ENCODE measurements at places on chromosomes 12 and 14.

DNA sequence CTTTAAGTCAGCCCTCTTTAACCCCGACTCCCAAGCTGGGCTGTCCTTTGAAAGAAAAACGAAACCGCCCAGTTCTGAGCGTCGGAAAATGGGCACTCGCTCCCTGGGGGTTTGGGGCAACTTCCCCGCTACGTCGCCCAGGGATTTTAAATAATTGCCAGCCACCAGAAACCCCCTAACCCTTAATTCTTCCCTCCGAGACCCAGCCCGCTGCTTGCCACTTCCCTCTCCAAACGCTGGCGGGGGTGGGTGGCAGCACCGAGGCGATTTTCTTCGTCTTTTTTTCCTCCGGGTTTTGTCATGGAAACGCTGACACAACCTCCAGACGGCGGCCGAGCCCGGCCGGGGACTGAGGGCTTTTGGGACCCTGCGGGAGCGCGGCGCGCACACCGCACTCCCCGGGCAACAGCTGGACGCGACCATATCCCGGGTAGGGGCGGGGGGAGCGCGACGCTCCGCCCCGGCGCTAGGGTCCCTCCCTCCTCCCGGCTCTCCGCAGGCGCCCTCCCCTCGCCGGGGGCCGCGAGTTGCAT, at the start of gene CHST11:
Gene CHST11, plus strand, starts transcription at position 532 of the 533 bp plus-strand sequence.
- peak; percentile 70 for DNase-seq

GRCh38 chr12:117121441-117121840, 22.2 kb upstream of the TESC start:
- DNase-seq, result no peak

DNA sequence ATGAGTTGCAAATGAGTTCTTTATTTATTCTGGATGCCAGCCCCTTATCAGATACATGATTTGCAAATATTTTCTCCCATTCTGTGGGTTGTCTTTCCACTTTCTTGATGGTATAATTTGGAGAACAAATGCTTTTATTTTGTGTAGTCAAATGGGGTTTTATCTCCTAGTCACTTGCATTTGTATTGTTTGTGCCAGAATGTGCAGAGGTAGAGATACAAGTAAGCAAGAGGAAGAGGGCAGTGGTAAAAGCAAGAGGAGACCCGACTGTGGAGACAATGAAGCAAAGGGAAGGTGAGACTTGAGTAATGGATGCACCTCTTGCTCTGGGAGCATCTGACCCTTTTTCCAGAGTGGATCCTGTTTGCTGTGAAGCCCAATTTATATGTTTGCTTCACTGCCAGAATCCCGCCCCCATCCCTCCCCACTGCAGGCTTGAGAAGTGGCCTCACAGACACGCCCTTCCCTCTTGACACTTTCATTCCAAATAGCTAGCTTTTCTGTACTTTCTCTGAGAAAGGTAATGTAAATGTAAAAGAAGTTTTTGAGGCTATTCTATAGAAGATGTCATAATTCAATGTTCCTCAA, 786 bp upstream of the PFKM start:
- DNase-seq, result no peak

DNA sequence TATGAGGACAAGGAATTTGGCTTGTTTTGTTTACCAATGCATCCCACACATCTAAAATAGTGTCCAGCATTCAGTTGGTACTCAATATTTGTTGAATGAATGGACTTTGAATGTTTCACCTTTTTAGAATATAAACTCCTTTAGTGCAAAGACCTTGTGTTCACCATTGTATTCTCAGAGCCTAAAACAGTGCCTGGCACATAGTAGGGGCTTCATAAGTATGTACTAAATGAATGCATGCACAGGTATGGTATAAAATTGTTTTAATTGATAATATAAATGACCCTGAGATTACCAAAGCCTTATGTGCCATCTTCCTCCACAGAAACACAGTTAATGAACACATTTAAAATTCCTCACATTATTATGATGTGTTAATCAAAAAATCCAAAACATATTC, 5.0 kb upstream of the NFYB start:
- no peak for DNase-seq

DNA sequence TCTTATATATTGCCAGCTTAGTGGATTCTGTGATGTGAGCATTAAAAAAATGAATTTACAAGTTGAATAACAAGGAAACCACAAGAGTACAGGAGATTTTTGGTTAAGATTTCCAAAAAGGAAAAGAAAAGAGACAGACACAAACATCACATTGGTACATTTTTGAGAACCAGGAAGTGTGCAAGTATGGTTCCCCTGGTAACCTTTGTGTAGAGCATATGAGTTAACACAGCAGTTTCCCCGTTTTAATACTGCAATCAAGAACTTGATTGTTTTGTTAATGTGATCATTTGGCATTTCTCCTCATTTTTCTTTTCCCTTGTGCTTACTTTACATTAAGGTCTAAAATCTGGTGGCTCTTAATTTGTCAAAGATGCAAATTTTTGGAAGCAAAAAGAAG, 490.4 kb upstream of the ATP2B1 start:
- DNase-seq, result no peak

DNA sequence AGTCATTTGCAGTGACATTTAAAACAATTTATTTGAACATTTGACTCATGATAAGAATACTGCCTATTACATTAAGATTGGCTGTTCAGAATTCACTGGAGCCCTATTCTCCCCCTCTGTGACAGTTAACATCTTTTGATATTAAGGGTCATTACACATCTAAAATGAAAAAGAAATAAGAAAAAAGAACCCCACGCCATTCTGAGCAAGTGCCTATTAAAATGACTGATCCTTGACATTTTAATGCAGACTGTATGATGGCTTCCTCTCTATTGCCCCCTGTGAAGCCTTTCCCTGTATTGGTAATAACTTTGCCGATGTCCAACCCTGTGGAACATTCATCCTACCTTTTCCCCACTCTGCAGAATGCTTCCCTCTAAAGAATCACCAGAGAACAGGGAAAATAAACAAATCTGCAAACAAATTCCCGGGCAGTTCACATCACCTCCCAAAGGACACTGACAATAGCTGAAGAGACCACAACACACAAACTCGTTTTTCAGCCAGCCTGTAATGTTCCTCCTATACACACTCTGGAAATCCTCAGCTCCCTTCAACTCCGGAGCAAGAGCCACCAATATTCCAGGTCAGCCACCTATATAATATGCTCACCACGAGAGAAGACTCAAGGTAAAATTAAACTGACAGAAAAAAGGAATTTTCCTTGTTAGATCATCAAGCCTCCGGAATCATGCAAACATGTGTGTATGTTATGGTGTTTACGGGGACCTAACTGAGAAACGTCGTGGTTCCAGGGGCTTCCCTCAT, 2.1 kb downstream of the NIN start:
- DNase-seq, result no peak

DNA sequence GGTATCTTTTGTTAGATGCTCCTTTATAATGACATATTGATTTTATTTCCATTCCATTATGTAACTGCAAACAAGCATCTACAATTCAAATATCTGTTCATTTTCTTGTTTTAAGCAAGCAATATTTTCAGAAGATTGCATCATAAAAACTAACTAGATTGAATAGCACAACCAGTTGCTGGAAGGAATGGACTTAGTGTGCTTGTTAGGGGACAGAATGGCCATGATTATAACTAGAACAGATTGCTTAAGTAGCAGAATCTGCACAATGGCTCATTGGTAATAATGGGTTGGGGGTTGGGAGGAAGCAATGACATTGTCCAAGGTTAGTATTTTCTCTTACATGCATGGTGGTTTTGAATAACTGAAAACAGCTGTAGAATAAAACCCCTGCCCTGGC, 939.5 kb downstream of the SLC16A7 start:
- DNase-seq, result no peak

DNA sequence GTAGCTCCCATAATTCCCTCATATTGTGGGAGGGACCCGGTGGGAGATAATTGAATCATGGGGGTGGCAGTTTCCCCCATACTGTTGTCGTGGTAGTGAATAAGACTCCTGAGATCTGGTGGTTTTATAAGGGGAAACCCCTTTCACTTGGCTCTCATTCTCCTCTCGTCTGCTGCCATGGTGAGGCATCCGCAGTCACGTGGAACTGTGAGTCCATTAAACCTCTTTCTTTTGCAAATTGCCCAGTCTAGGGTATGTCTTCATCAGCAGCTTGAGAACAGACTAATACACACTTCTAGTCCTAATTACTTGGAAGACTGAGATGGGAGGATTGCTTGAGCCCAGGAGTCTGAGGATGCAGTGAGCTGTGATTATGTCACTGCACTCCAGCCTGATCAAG, 64.4 kb downstream of the TMX1 start:
- no peak for DNase-seq

DNA sequence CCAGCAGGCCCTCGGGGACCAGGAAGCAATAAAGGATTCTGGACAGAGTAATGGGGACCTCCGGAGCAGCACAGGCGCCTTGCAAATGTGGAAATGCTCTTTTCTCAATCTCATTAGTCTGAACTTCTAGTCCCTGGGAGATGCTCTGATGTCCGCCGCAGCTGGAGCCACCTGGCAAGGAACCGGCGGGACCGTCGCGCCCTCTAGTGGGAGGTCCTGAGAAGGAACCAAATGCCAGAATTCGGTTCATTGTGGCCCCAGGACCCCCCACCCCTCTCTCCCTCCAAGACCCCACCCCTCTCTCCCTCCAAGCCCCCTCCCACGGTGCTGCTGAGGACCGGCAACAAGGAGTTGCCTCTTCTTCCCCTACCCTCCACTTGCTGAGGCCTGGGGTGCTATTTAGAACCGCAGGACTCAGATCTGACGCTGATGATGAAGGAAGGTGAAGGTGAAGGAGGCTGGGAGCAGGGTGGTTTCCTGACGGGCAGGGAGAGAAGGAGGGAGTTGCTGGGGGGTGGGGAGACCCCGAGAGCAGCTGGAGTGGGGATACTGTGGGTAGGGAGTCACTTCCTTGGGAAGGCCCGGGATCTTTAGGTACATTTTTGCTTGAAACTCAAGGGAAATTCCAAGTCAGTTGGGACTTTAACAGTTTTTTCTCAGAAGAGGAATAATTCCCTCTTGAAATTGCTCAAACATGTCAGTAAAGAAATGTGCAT, 42.5 kb downstream of the SMIM41 start:
- peak; percentile 53 for DNase-seq

DNA sequence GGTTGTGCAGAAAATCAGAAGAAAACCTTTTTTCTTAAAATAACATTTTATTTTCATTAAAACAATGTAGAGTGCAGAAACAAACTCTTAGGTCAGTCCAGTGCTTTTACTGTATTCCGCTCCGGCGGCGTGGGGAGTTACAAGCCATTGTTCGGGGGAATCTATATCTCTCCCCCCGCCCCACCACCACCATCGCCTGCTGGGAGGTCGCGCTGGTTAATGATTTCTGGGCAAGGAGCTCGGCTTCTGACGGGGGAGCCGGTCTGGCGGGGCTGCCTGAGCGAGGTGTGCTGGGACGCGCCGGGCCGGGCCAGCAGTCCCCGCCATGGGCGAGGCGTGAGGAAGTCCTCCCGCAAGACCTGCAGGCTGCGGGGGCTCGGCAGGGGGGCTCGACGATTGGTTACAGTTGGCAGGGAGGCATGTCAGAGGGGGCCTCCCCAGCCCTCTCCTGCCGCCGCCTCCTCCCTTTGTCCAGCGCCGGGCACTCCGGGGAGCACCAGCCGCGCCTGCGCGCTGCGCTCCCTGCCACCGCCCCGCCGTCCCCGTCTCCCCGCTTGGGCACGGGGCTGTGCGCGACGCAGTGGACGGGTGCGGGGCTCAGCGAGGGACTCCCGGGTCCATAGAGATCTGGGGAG, 1.0 kb upstream of the DUSP6 start:
- DNase-seq, result peak; percentile 51

- DNase-seq, result peak; percentile 35
Measured at GRCh38 chr14:76329154-76329928, 46.6 kb upstream of the ESRRB start.

- no peak for DNase-seq
Measured at GRCh38 chr14:97544571-97544970, 747.4 kb downstream of the VRK1 start.

DNA sequence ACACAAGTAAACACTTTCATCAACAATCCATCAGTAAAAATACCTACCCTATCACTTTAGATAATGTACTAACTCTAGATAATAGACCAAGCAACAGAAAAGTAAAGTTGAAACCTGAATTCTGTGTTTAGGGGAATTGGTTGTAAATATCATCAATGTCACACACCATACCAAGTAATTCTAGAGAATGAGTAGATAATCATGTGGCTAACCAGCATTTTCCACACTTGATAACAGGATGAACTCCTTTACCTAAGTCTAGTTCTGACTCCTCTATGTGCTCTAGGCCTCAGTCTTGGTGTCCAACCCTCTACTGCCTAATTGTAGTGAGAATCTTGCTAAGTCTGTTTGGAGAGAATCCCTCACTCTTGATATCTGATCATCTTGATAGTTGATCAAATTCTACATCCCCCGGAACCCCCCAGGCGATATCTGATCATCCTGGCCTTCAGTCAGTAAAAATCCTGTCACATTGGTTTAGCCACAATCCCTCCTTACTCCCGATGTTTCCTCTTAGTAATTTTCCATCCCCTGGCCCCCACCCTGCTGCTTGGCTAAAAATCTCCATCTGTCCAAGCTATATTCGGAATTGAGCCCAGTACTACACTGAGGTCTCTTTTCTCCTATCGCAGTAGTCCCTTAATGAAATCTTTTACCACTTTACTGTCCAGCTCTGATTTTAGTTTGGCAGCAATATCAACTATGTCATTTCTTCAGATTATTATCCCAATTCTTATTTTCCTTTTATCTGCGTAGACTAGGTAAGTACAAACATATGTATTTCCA, 3.4 kb upstream of the SLCO1A2 start:
- DNase-seq, result no peak

- DNase-seq, result no peak
Measured at GRCh38 chr12:16726879-16727278, 120.9 kb upstream of the LMO3 start.

GRCh38 chr12:1575408-1576401, 18.7 kb downstream of the FBXL14 start:
- peak; percentile 20 for DNase-seq

- DNase-seq, result no peak
Measured at GRCh38 chr12:32489070-32489469, 89.7 kb downstream of the FGD4 start.

DNA sequence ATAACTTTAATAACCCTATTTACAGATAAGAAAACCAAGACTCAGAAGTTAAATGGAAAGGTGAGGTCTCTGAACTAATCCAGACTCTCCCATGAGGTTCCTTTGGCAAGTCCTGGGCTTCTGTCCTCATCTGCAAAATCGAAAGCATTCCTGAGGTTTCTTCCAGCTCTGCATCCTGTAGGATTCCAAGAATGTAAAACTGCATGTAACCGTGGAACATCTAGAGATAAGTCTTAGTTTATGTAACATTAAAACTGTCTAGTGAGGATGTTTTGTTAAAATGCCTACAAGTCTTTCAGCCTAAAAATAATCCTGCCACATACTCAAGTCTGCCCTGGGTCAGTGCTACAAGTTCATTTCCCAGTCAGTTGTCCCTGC, 7.3 kb upstream of the ITFG2 start:
- DNase-seq, result no peak

DNA sequence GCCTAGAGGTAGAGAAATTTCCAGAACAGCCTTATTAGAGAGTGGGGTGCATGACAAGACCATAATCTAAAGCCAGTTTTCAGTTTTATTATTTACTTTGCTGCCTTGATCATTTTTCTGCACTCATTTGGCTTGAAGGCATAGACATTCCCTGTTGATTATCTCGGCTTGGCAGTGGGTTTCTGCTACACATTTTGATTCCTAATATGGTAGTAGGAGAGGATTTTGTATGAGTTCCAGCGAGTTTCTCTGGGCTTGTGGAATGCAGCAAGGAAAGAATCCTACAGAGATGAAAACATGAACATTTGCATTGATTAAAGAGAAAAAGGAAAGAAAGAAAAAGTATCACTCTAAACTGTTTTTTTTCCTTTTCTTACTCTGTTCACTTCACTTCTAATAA, 281.2 kb downstream of the PAWR start:
- DNase-seq, result no peak

- DNase-seq, result peak; percentile 53
Measured at GRCh38 chr12:120652656-120653435, 12.4 kb downstream of the CABP1 start.
